ENCODE measurements at places on chromosomes 5 and 9.

- no peak for DNase-seq
Measured at GRCh38 chr9:93540305-93540704, 36.1 kb upstream of the PHF2 start.

- DNase-seq: no peak
Measured at GRCh38 chr9:70607329-70607728, 192.9 kb upstream of the KLF9 start.

GRCh38 chr5:56871777-56872176, 37.6 kb upstream of the SETD9 start:
- DNase-seq: no peak

DNA sequence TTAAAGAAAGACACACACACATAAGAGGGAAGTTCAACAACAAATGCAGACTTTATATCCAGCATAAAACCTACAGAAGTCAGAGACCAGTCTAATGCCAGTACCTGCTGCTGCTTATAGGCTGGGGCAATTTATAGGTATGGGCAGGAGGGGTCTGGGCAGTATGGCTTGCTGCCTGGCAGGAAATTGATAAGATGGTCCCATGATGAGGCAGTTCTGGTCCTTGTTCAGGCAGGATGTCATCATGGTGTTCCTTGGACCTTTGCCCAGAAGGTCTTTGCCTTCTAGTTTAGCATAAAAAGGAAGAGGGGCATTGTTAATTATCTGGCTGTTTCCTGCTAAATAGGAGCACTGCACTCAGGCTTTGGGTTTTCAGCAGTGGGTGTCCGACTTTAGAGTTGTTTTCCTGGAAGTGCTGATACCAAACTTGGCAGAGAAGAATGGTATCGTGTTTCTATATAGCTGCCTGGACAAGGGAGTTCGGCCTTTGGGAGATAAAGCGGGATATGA, 10.4 kb upstream of the PDCD1LG2 start:
- DNase-seq: no peak

DNA sequence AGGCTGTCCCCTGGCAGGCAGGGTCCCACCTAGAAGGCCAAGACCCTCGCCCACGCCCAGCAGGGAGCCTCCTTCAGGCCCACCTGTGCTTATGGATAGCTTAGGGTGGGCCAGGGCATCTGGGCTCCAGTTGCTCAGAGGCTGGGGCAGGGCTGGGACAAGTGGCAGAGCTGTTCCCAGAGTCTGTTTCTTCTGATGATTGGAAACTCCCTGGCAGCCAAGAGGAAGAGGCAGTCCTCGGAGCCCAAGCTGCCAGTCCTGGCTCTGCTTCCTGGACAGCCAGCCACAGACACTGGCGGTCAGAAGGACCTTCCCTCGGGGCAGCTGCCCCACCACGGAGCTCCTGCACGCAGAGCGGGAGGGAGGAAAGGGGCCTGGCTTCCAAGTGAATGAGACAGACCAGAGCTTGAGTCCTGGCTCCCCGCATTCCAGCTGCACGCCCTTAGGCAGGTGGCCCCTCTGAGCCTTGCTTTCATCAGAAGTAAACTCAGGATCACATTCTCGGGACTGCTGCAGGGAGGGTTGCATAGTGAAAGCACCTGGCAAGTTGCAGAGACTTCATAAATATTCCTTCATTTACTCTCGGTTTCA, 37.9 kb upstream of the GABRP start:
- peak; percentile 69 for DNase-seq
